ENCODE measurements at places on chromosomes 2 and 18. TPM values are rescaled to one million over a fixed set of nuclear protein-coding genes. Genes with fewer than 3 reads are reported as not detected.

DNA sequence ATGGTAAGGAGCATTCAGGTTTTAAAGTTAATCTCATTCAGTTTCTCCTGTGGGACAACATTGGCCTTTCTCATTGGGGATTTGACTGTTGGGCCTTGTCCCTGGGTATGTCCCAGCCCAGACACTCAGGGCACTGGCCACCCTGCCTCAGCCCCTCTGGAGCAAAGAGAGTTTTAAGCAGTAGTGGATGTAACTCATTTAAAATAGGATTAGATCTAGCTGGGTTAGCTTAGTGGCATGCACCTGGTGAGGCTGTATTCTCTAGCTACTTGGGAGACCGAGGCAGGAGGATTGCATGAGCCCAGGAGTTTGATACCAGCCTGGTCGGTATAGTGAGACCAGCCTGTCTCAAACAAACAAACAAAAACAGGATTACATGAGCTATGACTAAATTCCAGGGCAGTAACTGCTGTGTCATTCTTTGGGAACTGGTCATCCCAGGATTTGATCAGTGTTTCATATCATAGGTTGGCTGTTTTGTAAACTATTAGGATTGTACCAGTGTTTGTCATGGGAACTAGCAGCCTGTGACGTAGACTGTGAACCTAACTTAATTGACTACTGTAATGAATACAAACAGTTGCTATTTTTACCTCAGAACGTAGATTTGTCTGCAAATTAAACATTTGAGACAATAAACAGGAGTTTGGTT, 12.5 kb downstream of the INPP4A start:
- no peak for DNase-seq

The FAM237A gene
- total RNA-seq: not detected

DNA sequence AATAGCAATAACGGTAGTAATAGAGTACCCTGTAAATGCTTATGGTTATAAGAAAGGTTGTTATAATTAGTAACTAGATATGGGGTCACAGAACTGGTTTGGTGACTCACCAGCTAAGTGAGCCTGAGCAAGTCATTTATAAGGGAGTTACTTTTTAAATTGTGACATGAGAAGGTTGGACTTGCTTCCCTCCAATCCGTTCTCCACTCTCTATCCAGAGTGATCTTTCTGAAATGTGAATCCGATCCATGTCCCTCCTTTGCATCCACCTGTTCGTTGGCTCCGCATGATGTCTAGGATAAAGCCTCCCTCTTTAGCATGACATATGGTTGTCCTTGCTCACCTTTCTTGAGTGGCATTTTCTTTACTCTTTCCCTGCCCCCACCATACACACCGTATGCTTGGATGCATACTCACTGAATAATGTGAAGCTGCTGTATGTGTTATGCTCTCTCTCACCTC, 83.1 kb downstream of the CDC42EP3 start:
- DNase-seq: no peak

The ZC3H6 gene
- 4.8 TPM for total RNA-seq

DNA sequence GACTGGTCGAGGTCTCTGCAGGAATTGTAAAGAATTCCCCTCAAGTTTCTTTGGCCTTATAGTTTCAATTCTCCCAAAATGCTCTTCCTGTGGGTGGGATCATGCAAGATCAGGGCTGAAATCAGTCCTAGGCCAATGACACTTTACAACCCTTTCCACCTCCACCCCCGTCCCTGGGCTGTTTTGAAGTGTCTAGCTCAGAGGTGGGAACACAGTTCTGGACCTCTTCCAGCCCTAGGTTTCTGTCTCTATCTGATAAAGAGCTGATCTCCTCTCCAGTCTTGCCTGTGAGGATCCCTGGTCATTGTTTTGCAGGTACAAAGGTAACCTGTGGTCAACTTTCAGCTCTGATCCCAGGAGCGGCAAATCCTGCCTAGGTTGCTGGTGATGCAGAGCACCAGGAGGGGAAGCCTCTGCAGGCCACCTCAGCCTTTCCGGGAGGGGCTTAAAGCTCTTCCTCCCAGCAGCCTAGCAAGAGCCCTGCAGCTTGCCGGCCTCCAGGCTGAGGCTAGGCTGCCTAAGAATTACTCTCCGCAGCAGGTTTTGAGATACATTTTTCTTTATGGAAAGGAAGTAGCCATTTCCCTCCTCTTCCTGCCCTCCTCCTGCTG, 69.8 kb upstream of the WIPF1 start:
- DNase-seq: no peak

The NETO1 gene
- not detected for total RNA-seq

The KCNG3 gene
- under 0.01 TPM for total RNA-seq

The ANKRD62 gene
- total RNA-seq: not detected

DNA sequence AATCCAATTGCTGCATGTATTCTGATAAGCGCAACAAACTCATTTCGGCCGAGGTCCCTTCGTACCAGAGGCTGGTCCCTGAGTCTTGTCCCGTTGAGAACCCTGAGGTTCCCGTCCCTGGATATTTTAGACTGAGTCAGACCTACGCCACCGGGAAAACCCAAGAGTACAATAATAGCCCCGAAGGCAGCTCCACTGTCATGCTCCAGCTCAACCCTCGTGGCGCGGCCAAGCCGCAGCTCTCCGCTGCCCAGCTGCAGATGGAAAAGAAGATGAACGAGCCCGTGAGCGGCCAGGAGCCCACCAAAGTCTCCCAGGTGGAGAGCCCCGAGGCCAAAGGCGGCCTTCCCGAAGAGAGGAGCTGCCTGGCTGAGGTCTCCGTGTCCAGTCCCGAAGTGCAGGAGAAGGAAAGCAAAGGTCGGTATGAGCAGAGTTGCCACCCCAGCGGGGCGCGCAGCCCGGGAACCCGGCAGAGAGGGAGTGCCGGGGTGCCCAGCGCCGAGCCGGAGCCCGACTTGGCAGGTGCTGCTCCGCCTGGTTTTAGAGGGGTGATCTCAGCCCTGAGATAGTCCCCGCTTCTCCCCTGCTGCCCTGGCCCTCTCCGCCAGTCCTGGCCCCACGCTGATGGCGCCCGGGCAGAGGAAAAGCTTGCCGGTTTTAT, 714 bp downstream of the HOXD10 start:
- no peak for DNase-seq

GRCh38 chr2:136131484-136131960, 13.6 kb upstream of the CXCR4 start:
- DNase-seq: peak; percentile 54

The ACVR1C gene
- total RNA-seq: 0.27 TPM

GRCh38 chr2:3453190-3453999, 65.9 kb downstream of the ADI1 start:
- no peak for DNase-seq

The CAVIN2 gene
- 39.0 TPM for total RNA-seq

DNA sequence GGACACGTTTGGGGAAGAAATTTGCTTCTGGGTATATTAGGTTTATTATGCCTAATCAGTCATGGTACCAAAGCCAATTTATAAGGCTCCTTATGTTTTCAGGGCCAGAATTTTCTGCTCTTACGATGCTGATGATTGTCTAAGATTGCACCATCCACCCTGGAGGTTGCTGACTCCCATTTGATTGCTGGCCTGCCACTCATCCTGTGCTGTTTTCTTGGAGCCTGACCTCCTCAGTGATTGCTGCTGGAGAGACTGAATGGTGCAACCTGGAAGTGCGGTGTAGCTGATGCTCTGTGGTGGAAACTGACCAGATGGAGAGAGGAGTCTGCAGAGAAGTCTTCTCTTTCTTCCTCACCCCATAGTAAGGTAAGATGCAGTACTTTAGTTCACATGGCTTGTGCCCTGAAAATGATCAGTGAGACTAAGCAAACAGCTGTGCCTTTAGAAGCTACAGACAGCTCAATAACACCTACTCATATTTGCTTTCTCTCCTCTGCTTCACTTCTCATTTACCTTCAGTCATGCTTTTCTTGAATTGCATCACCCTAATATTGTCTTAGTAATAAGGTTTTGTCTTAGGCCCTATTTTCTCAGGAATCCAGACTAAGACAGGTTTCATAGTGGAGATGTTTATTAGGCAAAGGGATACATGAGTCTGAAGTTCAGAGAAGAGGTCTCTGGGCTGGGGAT, 17.4 kb downstream of the ZNF24 start:
- no peak for DNase-seq

DNA sequence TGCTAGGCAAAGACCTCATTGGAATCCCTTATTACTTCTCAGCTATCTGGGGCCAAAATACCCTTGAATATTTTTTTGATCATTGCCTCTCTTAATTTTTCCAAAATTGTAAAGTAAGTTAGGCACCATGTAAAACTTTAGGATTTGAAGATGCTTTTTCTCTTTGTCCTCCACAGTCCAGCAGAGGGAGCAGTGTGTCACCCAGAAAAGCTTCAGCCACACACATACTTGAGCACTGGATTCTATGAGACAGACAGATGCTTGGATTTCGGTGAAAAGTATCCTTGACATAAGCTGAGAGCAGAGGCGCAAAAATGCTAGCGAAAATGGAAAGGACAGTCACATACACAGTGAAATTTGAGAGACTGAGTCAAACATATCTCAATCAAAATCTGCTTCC, 74.7 kb upstream of the KCNJ3 start:
- peak; percentile 30 for DNase-seq

DNA sequence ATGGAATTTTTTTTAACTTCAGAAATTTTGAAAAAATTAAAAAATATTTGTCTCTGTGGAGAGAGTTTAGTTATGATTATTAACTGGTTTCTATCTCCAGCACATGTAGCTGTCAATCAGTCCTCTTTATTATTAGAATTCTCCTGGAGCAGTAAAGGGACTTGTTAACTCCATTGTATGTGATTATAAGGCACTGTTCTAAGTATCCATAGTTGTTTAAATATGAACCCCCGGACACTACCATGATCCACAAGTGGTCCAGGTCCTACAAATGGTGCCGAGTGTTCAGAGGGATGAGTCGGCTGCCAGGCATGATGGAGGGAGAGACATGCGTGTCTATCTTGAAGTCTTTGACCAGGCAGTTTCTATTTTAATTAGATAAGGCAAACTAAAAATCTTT, 492 bp downstream of the CHRNA1 start:
- DNase-seq: no peak

The TSPYL6 gene
- under 0.01 TPM for total RNA-seq

- no peak for DNase-seq
Measured at GRCh38 chr2:205407984-205408383, 274.3 kb upstream of the NRP2 start.

The SPEG gene
- total RNA-seq: 0.81 TPM

The DSG2 gene
- 16.7 TPM for total RNA-seq

DNA sequence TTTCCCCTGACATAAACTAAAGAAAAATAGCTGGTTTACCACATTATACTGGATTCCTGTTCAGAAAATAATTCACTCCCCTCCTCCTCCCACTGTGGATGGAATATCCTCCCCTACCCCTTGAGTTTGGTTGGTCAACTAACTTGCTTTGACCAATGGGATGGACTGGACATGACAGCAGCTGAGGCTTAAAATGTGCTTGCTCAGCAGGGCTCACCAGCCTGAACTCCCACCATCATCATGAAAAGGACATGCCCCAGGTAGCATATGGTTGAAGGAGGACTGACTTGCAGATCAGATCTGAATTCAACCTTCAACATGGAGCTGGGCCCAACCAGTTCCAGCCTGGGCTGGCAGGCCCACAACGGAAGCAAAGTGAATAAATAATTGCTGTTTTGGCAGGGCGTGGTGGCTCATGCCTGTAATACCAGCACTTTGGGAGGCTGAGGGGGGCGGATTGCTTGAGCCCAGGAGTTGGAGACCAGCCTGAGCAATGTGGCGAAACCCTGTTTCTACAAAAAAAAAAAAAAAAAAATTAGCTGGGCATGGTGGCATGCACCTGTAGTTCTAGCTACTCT, 284.4 kb downstream of the AFF3 start:
- no peak for DNase-seq

- no peak for DNase-seq
Measured at GRCh38 chr2:232539298-232540231, at the start of gene CHRNG. Gene CHRNG (plus strand): TSS chr2:232539692. CDS start chr2:232539748, 56 bp downstream.

DNA sequence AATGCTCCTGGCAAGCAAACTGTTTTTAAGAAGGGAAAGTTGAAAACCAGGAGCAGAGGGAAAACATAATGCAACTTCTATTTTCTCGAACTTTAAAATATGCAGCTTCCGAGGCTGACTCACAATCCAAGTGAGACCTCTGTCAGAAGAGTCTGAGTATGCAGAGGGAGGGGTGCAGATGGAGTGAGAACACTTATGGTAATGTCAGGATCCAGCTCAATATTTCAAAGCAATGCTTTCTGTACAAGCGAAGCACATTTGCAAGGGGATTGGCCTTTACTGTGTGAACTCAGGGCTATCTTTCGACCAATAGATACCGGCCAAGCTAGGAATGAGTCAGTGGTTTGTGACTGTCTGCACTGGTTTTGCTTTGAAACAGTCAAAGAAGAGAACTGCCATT, 242.7 kb downstream of the CNTNAP5 start:
- DNase-seq: no peak

The SERPINB10 gene
- 0.27 TPM for total RNA-seq

The CIDEA gene
- not detected for total RNA-seq

The CIB4 gene
- not detected for total RNA-seq

GRCh38 chr2:180625006-180625844, 355.2 kb upstream of the UBE2E3 start:
- DNase-seq: no peak

- peak; percentile 87 for DNase-seq
Measured at GRCh38 chr2:202635428-202636212, 851 bp downstream of the FAM117B start.

DNA sequence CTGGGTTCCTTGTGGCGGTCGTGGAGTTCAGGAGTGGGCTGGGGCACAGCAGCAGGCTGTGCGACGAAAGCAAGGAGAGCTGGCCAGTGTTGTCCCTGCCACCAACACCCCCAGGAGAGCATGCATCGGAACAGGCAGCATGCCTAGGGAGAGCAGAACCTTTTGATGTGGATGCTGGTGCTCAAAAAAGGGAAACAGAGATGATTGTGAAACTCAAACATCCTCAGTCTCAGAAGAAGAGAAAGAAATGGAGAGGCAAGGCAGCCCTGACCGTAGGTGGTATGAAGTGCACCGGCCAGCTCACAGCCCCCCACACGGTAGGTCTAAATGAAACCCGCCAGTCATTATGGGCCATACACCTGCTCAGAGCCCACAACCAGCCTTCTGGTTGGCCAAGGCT, 253.4 kb downstream of the GBX2 start:
- no peak for DNase-seq

- DNase-seq: no peak
Measured at GRCh38 chr2:207387001-207387571, 142.7 kb upstream of the CREB1 start.

DNA sequence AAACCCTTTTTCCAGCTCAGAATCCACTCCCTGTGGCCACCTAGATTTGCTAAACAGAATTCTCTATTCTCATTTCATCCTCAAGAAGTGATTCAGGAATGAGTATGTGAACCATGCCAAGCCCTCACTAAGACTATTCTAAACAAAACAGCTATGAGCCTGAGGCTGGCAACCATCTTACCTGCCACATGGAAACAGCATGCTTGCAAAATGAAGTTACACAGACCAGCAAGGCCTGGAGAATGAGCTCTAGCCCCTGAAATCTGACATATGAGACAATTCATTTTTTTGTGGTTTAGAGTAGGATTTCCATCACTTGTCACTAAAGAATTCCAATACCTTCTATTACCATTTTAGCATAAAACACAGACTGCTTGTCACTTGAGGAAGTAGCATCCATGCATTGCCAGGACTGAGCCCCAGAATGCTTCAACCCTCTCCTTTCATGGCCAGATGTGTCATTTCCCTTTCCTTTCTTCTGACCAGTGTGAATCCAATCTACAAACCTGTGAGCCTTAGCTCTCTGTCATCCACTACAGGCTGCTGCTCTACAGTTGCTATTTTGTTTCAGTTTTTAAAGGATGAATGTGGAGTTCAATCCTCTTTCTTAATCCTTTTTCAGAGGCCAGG, 744.3 kb upstream of the ACVR2A start:
- no peak for DNase-seq

The NFU1 gene
- 21.3 TPM for total RNA-seq

The DSG4 gene
- total RNA-seq: not detected

The C2orf68 gene
- 34.2 TPM for total RNA-seq

GRCh38 chr18:11752116-11752911, 63.2 kb downstream of the GNAL start:
- DNase-seq: peak; percentile 62

Data from hematopoietic multipotent progenitor cell (in vitro differentiated cells).